ENCODE measurements at places on chromosomes 2 and 18.
A peak's percentile ranks its signal among the peaks of the same experiment; 100 is the strongest.

- DNase-seq: peak; percentile 83
Observed at GRCh38 chr2:176187899-176188773, at the start of gene HOXD1. HOXD1 (plus strand) TSS chr2:176188668; CDS start chr2:176188802, 134 bp downstream.

GRCh38 chr2:74206180-74206688 lies 7.8 kb downstream of the MTHFD2 start:
- DNase-seq: peak; percentile 37

DNA sequence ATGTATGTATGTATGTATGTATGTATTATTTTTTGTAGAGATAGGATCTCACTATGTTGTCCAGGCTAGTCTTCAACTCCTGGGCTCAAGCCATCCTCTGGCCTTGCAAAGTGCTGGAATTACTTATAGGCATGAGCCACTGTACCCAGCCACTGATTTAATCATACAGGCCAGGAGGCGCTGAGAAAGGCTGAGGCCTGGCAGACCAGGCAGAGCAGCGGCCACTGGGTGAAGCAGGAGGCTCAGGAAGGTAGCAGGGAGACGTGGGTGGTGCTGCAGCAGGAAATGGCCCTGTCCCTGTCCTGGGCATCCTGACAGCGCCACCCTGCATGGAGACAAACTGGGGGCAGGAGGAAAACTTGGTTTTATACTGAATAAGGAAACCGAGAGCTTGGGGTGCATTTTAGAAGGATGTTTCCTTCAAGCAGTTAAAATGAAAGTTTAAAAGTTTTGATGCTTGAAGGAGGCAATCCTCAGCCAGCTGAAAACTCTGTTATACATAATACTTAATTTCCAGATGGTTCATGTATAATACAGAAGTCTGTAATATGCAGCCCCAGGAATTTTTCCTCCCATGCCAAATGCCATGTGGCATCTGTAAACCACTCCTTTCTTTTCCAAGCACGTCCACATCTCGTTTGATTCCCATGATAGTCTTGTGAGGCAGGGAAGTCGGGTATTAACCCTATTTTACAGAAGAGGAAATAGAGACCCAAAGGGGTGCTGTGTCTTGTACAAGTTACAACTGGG lies 182.4 kb downstream of the CELF4 start:
- peak; percentile 35 for DNase-seq

DNA sequence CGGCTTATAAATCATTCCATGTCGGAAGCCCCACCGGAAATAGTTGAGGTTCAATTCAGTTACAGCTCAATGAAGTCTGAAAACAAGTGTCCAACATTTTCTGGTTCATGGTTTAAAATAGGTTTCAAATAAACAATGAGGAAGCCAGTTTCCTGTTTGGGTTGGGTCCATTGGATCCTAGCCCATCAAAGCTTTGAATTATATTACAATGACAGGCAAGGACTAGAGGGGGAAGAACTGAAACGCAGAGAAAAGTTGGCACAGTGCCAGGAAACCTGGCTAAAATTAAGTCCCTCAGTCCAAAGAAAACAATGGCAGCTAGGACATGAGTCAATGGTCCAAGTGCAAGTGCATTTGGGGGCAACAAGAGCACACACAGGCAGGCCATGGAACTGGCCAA lies 32.0 kb downstream of the SLC14A1 start:
- DNase-seq: peak; percentile 20

GRCh38 chr2:142112757-142113221 lies 18.0 kb downstream of the LRP1B start:
- DNase-seq: peak; percentile 18

GRCh38 chr2:26534865-26535662 lies 57.1 kb upstream of the OTOF start:
- no peak for DNase-seq

DNA sequence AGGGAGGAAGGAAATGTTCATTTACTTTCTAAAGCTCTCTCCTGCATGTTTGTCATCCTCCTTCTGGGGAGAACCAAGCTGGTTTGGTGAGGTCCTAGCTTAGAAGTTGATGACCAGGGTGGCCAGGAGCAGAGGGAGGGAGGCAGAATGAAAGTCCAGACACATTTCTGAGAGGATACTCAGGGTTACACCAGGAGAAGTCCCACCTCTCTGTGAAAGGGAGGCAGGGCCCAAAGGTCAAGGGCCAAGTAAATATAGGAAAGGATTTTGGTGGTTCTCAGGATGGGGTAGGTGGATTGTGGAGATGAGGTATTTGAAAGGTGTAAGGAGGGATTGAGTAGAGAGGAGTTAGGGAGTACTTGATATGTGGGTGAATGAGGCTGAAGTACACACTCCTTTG lies 58.0 kb upstream of the FBXO11 start:
- no peak for DNase-seq

GRCh38 chr2:239979243-239980023 lies 45.7 kb downstream of the NDUFA10 start:
- no peak for DNase-seq

DNA sequence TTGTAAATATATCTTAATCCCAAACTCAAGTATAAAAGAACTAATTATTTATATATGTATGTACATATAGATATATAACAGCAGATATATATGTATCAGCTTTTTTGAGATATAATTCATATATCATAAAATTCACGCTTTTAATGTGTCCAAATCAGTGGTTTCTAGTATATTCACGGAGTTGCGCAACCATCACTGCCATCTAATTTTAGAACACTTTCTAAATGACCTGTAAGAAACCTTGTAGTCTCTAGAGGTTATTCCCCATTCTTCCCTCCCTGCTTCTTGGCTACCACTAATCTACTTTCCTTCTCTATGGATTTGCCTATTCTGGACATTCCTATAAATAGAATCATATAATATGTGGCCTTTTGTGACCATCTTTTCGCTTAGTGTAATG lies 163.5 kb upstream of the TCF4 start:
- DNase-seq: no peak

DNA sequence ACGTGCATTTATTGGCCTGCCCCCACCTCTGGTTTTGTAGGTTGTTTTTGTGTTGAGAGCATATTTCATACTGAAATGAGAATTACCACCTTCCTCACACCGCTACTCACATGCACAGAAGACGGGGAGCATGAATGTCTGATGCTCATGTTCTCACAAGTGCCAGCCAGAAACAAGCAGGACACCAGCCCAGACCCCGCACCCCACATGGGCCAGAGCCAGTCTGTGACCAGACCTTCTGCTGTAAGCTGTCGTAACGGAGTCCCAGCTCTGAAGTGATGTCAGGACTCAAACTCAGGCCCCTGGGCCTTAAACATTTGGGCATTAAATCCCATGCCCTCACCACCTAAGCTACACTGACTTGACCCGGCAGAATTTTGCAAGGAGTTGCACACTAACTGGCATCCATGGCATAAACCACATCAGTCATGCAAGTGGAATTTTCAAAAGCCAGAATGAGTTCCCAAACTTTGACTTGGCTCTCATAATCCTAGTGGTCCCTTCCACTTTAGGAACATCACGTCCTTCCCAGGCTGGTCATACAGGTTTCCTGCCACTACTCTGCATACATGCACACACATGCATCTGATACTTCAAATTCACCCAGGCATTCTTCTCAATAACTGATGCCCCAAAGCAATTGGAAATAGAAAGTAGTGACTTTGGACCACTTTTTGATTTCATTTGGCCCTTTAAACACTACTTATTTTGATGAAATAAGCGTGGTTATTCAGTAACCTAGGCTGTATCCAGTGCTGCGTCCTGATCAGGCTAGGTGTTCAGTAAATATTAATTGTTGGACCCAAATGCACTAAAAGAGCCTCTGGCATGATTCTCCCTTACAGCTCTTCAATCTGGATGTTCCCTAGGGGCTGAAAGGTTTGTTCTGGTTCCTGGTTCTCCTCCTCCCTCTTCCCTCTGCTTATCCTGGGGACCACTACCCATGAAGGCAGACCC lies 223.1 kb upstream of the ID2 start:
- DNase-seq: no peak

GRCh38 chr2:85707304-85707703 lies 13.1 kb downstream of the GNLY start:
- peak; percentile 79 for DNase-seq

DNA sequence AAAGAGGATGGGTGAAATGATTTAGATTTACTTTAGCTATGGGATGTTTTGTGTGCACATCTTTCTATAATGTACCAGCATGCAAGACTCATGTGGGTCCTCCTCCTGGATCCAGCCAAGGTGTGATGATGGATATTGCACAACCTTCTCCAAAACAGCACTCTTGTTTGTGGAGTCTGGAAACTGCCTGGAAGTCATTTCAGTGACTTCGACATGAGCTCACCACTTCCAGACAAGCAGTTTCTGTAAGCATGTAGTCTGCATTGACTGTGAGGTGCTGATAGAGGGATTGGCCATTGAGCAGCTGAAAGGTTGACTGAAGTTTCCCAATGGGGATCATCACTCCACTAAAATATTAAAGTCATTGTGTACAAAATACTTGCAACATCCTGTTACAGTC lies 154.0 kb downstream of the TRIB2 start:
- DNase-seq: no peak

- DNase-seq: no peak
Observed at GRCh38 chr2:175010848-175011254, 5.7 kb upstream of the CHN1 start.

GRCh38 chr18:77478646-77479442 lies 229.2 kb downstream of the GALR1 start:
- DNase-seq: no peak

DNA sequence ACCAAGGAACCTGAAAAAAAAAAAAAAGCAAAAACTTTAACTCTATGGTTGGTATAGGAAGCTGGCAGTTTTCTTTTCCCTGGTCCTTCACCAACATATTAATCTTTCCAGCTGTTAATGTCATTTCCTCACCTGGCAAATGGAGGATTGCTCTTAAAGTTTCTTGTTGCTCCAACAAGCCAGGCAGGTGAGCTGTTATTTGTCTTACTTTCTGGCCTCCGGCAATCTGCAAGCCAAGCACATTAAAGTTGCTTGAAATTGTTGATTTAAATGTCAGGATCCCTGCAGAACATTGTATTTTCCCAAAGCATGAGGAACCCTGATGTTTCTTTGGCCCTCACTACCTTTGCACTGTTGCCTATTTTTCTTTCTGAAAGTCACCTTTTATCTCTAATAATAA lies 664.9 kb downstream of the METTL4 start:
- no peak for DNase-seq

- no peak for DNase-seq
Observed at GRCh38 chr2:3299130-3299529, 78.5 kb downstream of the EIPR1 start.

- DNase-seq: no peak
Observed at GRCh38 chr18:28485210-28485801, 308.4 kb upstream of the CDH2 start.

DNA sequence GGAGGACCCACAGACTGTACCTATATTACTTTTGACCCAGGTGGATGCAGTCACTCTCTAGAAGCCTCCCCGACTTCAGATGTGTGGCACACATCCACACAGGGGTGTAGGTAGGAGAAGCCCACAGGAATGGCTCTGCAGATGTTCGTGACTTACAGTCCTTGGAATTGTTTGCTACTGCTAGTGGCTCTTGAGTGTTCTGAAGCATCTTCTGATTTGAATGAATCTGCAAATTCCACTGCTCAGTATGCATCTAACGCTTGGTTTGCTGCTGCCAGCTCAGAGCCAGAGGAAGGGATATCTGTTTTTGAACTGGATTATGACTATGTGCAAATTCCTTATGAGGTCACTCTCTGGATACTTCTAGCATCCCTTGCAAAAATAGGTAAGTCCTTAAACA lies 605 bp downstream of the SLC9A4 start:
- DNase-seq: no peak

- DNase-seq: no peak
Observed at GRCh38 chr2:239583171-239583878, 182.5 kb upstream of the HDAC4 start.

- DNase-seq: no peak
Observed at GRCh38 chr2:84856787-84857186, 24.1 kb downstream of the TRABD2A start.

- DNase-seq: no peak
Observed at GRCh38 chr18:9810299-9810698, 75.5 kb upstream of the TXNDC2 start.

DNA sequence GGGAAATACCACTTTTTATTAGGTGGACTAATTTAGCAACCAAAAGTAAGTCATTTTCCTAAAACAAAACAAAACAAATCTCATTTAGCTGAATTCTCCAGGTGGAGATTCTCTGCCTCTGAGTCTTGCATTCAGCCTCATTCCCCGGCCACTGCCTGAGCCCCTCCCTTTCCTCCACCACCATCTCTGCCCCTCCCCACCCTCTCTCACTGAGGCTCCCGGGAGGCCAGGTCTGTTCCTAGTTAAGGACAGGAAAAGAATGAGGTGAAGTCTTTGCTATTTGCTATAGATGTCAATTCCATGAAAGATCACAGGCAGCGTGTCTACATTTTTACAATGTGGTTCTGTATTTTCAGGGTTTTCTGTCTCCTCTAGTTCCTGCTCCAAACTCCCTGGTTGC lies 83.0 kb upstream of the SOX11 start:
- no peak for DNase-seq

- DNase-seq: no peak
Observed at GRCh38 chr2:174184915-174185314, 63.4 kb downstream of the OLA1 start.

- no peak for DNase-seq
Observed at GRCh38 chr2:224925061-224925809, 117.0 kb downstream of the DOCK10 start.

DNA sequence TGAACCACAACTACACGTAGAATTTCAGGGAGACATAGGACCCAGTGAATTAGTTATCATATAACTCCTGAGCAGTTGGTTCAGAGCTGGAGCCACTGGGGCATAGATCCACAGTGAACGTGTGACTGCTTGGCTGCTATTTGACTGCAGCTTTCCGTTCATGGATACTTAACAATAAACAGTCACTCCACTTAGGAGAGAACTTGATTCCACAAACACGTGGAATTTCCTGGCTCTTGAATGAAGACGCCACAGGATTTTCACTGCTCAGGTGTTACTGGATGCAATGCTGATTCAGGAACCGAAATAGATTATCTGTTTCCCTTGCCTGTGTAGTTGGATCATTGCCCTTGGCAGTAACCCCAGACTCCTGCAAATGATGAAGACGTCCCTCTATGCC lies 679.1 kb upstream of the ZEB2 start:
- no peak for DNase-seq

GRCh38 chr18:419541-420175 lies 80.8 kb downstream of the COLEC12 start:
- no peak for DNase-seq

DNA sequence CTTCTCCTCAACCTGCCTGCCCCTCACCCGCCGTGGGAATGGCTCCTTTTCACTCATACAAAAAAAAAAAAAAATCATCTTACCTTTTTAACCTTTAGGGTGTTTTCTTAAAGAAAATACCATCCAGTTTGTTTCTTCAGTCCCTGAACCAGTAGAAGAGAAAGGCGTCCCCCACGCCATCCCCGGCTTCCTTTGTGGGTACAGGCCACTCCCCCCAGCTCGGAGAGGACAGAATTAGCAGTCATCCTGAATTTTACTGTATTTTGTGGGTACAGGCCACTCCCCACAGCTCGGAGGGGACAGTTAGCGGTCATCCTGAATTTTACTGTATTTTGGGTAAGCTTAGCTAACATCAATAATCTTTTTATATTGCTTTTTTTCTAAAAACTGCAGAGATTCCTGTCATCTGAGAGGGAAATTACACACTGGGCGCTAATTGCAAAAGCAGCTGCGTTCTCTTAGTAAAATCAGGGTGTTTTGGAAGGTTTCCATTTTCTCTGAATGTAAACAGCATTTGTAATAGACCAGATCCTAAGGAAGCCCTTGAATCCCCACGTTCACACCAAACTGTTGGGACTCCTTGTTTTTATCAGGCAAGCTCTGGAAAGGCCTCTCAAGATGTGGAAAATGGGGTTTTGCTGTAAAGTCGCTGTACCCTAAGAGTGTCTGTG lies 72.5 kb downstream of the NFATC1 start:
- no peak for DNase-seq

Data from AG08395 (cell line).